ENCODE measurements at places on chromosomes 4 and X.

GRCh38 chr4:80989921-80990544, 40.5 kb upstream of the BMP3 start:
- no peak for DNase-seq

GRCh38 chrX:24703185-24703494, 9.4 kb downstream of the POLA1 start:
- no peak for DNase-seq

DNA sequence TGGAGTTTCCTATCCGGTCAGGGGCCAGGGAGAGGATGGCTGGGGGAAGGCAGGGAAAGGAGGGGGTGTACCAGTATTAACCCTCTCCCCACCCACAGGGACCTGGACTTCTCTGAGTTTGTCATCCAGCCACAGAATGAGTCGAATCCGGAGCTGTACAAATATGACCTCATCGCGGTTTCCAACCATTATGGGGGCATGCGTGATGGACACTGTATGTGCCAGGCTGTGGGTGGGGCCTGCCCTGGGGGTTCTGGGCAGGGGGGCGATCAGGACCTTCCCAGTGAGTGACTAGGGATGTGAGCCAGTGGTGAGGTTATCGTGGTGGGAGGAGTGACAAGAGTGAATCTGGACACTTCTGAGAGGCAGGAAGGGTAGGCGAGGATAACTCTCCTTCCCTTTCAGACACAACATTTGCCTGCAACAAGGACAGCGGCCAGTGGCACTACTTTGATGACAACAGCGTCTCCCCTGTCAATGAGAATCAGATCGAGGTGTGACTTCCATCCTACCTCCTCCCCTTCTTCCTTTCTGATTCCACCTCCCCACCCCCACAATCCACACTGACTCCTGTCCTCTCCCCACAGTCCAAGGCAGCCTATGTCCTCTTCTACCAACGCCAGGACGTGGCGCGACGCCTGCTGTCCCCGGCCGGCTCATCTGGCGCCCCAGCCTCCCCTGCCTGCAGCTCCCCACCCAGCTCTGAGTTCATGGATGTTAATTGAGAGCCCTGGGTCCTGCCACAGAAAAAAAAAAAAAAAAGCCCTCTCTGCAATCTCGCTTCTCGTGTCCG, 14.6 kb downstream of the USP11 start:
- DNase-seq: no peak

DNA sequence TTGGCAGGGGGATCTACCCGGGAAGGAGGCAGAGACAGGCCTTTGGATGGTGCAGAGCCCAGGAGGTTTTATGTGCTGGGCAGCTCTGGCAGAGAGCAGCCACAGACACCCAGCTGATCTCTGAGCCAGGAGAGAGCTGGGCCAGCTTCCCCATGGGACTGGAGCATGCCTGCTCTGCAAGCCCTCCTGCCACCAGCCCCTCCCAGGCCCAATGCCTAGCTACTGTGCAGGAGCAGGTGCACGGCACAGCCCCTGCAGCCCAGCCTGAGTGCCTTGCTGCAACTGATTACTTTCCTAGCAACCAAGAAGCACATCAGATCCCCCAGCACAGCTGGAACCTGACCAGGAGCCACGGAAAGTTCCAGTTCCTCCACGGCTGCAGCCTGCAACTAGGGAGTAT, 57.8 kb upstream of the BEND2 start:
- no peak for DNase-seq

- DNase-seq: peak; percentile 95
These were observed at the start of gene TBC1D25 for GRCh38 chrX:48539345-48540027. TSS of gene TBC1D25 (plus strand) at chrX:48539714. CDS start at chrX:48539798, 84 bp downstream.

- DNase-seq: no peak
These were observed 21.2 kb upstream of the LCORL start for GRCh38 chr4:18042754-18043153.

DNA sequence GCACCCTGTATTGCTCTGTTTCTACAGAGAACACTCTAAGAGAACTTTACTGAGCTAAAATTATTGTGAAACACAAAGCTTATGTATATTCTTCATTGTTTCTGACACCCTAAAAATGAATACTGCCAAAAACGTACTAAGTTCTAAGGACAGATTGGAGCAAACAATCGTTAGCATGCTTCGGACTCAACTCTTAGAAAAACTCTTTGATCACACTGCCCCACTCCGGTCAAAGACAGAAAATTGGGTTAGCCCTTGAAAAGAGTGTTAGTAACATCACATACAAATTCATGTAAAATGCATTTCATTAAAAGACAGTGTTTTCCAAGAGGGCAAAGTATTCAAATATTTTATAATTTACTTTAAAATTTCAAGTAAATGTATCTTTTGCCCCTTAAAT, 177.4 kb downstream of the DCHS2 start:
- DNase-seq: no peak

GRCh38 chr4:16508968-16509367, 282.7 kb upstream of the TAPT1 start:
- DNase-seq: no peak

DNA sequence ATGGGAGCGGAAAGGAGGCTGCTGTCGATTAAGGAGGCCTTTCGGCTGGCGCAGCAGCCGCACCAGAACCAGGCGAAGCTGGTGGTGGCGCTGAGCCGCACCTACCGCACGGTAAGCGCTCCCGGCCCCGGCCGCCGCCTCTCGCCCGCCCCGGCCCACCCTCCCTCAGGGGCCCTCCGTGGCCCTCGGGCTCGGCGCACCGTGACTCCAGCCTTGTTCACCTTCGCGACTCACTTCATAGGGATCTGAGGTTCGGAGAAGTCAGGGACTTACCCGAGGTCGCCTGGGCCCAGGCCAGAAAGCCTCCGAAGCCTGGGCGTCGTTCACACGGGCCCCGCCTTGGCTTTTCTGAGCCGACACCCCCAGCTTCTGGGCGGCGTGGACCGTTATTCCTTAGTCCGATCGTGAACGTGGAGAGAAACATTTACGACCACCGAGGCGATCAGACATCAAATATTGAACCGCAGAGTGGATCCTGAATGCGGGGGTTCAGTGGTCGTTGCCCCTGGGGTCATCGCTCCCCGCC, 362 bp downstream of the NCAPG start:
- DNase-seq: peak; percentile 49
